ENCODE measurements at places on chromosomes 12 and 14. TPM values are rescaled to one million over a fixed set of nuclear protein-coding genes. Genes with fewer than 3 reads are reported as not detected.
A peak's percentile ranks its signal among the peaks of the same experiment; 100 is the strongest.

NXPH4 gene
- 1.2 TPM for polyA plus RNA-seq

TRHDE gene
- 0.57 TPM for polyA plus RNA-seq

BCL11B gene
- 0.05 TPM for polyA plus RNA-seq

OVCH1 gene
- polyA plus RNA-seq: 0.07 TPM

PLA2G1B gene
- polyA plus RNA-seq: not detected

CLECL1 gene
- 0.14 TPM for polyA plus RNA-seq

ASIC1 gene
- polyA plus RNA-seq: 2.0 TPM

HCAR1 gene
- 0.20 TPM for polyA plus RNA-seq

KCNMB4 gene
- polyA plus RNA-seq: 3.6 TPM

INHBC gene
- polyA plus RNA-seq: not detected

TAS2R43 gene
- polyA plus RNA-seq: not detected

GRCh38 chr14:95398630-95399547 lies 79.2 kb upstream of the CLMN start:
- DNase-seq: no peak

- no peak for DNase-seq
Measured at GRCh38 chr12:62893276-62893675, 41.7 kb downstream of the PPM1H start.

GRCh38 chr12:121009741-121010140 lies 6.5 kb downstream of the C12orf43 start:
- no peak for DNase-seq

DNA sequence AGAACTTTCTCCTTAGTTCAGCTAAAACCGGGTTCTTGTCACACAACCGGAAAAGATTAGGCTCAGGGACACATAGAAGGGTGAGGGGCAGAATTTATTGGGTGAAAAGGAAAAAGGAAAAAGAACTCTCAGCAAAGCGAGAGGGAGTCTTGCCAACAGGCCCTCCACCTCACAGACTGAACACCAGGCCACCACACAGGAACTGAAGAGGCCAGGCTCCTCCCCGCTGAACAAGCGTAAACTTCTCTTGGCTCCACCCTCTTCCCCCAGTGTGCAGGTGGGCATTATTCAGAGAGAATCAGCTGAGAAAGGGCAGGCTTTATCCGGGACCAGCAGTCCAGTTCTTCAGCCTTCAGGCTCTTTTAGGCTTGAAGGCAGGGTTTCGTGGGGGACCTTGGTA lies 125.6 kb upstream of the FGD4 start:
- DNase-seq: no peak

GRCh38 chr12:63805704-63806672 lies 26.3 kb downstream of the RXYLT1 start:
- no peak for DNase-seq

- no peak for DNase-seq
Measured at GRCh38 chr14:62029569-62029924, 267.3 kb downstream of the SNAPC1 start.

DNA sequence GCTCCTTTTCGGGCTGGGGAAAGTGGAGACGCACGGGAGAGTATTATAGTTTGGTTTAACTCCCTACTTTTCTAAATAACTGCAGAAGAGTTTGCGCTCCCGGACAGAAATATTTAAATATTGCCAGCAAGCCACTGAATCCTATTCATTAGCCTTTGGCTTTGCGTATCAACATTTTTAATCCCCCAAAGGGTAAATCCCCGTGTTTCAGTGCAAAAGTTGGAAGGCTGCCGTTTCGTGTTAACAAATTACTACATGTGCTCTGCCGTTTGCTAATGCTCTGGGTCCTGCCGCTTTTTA lies 372 bp upstream of the DPF3 start:
- no peak for DNase-seq

- DNase-seq: no peak
Measured at GRCh38 chr14:96748362-96748761, 48.8 kb upstream of the VRK1 start.

- no peak for DNase-seq
Measured at GRCh38 chr12:7498809-7499208, 4.8 kb downstream of the CD163 start.

GRCh38 chr12:75917715-75918114 lies 113.9 kb downstream of the PHLDA1 start:
- no peak for DNase-seq

DNA sequence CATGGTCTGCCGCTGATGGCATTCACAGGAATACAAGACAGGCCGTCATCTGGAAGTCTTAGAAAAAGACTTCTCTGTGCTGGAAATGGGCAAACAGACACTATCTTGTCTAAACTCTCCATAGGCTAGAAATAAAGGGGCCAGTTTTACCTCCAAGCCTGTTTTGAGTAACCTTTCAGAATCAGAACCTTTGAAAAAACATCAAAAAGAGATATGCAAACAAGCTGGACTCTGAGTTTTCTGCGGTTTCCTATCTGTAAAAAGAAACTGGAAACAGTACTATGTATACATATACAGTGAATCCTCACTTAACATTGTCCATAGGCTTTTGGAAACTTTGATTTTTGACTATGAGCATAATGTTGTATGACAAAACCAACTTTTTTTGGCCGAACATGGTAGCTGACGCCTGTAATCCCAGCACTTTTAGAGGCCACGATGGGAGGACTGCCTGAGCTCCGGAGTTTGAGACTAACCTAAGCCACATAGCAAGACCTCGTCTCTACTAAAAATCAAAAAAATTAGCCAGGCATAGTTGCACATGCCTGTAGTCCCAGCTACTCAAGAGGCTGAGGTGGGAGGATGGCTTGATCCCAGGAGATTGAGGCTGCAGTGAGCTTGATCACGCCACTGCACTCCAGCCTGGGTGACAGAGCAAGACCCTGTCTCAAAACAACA lies 92.9 kb upstream of the MAX start:
- DNase-seq: no peak

GRCh38 chr14:42572032-42572431 lies 965.4 kb downstream of the LRFN5 start:
- DNase-seq: no peak

- peak; percentile 76 for DNase-seq
Measured at GRCh38 chr12:116594325-116595038, 35.3 kb downstream of the MAP1LC3B2 start.

GRCh38 chr12:92740411-92740810 lies 37.6 kb downstream of the PLEKHG7 start:
- no peak for DNase-seq

DNA sequence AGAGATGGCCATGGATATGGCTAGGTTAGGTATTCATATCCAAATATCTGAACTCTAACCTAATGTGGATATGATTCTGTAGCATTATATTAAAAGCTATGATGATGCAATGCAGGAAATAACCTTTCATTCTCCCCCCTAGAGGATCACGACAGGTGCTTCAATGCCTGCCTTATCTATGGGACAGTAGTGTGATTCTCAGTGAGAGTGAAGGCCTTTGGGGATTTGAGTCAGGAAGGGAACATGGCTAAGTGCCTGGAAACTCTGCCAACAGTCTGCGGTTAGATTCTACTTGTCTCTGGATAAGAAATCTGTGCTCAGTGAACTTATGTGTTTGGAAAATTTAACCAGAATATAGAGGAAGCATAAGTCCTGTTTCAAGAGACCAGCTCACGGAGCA lies 81.8 kb downstream of the SLC38A1 start:
- DNase-seq: peak; percentile 18

DNA sequence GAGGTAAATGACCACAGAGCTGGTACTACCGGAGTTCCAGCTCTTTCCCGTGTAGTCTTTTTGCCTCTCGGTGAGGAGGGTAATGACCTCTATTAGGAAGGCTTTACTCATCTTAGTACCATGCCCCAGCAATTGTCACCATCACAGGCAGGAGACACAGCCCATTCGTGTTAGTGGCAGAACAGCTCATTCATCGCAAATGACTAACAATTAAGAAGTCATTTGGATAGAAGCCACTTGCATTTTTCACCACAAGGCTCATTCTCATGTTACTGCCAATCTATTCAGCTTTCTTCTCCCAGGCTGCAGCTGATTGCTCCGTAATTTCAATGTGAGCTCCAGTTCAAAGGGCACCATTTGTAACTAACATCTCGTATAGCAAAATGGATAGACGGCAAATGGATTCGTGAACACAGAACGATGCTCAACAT lies 718.8 kb upstream of the TMEM132C start:
- DNase-seq: no peak

DNA sequence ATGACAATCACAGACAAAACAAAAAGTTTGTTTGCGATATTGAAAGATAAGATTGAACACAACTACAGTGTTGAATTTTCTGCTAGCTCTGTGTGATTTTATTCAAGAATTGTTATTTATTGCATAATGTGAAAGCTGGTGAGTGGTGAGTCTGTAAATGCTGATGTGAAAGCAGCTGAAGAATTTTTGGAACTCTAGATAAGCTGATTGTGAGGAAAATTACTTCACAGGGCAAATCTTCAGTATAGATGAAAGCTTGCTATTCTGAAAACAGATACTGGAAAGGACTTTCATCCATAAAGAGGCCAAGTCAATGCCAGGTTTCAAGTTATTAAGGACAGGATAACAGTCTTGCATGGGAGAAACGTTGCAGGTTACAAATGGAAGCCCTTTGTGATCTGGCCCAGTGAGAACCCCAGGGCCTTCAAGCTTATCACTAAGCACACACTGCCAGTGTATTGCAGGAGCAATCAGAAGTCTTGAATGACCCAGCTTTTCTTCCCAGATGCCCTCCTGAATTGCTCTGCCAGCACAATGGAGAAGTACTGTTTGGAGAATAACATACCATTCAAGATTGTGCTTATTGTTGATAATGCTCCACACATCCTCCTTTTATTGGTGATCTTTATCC lies 153.7 kb downstream of the PCNX1 start:
- no peak for DNase-seq

- no peak for DNase-seq
Measured at GRCh38 chr12:102118874-102119273, 1.0 kb downstream of the NUP37 start.

- DNase-seq: no peak
Measured at GRCh38 chr14:54253195-54253947, 143.4 kb upstream of the CDKN3 start.

GRCh38 chr14:88554457-88555286 lies at the start of gene PTPN21:
PTPN21 (minus strand) TSS chr14:88555007; CDS start chr14:88550417, 4,590 bp downstream.
- DNase-seq: peak; percentile 83
